ENCODE measurements at places on chromosomes 1 and 21.

DNA sequence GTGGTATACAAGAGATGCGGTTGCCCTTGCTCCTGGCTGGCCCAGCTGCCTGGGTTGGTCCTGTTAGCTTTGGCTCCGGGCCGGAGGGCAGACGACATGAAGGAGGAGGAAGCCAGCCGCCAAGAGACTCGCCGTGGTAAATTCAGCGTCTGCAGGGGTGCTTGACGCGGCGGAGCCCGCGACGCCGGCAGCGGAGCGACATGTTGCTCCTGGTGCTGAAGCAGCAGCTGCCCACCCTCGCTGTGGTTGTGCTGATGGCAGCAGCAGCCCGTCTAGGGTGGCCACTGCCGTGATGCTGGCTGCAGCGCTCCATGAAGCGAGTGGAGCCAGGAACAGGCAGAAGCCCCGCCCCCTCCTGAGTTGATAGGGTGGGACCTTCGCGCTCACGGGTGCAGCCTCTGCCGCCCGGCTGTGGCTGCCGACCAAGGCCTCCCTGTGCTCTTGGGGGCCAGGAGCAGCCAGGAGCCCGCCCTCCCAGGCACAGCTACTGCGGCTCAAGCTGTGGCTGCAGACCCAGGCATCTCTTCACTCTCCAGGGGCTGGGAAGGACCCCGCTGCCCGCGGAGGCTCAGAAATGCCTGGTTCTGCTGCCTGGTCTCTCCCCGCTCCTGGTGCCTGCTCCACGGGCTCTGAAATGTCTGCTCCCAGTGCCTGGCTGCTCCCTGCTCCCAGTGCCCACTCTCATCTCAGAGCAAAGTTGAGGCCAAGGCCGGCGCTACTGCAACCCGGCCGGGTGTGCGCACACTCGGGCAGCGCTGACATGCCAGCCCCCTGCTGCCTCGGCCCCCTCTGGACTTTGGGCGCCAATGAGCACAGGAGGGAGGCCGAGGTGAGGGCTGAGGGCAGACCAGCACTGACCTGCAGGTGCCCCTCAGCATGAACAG is 4.4 kb upstream of the ZNF692 start:
- peak; percentile 84 for DNase-seq

- DNase-seq: no peak
Observed at GRCh38 chr1:9735800-9736199, 84.3 kb downstream of the PIK3CD start.

DNA sequence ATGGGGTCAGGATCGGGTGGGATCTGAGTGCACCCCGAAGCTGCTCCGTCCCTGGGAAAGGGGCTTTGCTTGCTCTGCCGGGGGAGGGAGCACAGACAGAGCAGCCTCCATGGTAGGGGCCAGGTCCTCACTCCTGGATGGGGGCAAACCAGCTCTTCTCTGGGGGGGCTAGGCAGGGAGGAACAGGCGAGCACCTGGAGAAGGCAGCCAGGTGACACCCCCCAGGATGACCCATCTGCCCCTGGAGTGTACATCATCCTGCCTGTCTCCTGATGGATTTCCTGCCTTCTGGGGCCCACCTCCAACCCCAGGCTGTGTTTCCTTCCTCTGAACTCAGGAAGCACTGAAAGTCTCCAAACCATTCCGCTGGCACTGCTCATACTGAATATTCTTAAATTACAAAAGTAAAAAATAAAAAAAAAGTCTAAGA is 248.0 kb downstream of the RHOU start:
- no peak for DNase-seq

- DNase-seq: peak; percentile 52
Observed at GRCh38 chr21:42593007-42593814, 60.2 kb upstream of the PDE9A start.

DNA sequence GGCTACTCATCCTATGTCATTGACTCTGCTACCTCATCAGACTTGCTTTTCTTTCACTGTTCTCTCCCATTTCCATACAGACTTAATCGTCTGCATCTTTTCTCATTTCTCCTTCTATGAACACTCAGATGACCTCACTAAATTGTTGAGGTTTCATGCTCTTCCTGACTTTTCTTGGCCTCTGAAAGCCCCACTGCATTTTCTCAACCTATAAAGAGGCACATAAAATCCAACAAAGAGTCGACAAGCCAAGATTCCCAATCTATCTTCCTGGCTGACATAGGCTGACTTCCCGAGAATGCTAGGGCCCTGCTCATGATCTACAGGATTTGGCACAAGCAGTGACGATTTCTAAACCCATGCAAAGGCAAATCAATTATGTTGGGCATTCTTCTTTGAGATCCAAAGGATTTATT is 280.8 kb upstream of the DPYD start:
- no peak for DNase-seq

DNA sequence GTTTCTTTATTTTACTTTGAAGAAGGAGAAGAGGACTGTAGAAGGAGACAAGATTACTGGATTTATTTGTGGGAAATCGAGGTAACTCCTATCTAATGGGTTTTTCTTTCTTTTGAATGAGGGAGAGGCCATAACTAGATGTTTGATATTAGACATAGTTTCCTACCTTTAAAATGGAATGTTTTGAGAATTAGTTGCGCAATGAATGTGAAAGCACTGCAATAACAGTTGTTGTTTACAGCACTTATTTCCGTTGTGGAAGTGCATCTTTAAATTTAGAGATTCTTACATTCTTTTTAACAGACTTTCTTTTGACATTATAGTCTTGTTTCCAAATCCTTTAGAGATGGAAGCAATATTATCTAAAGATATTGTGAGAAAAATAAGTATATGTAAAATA is 229.0 kb downstream of the SRGAP2C start:
- no peak for DNase-seq

- peak; percentile 65 for DNase-seq
Observed at GRCh38 chr1:21292984-21293536, 2.8 kb upstream of the ECE1 start.

- DNase-seq: no peak
Observed at GRCh38 chr1:7335224-7335879, 435.7 kb upstream of the VAMP3 start.

- no peak for DNase-seq
Observed at GRCh38 chr1:235511470-235512240, 7.4 kb upstream of the B3GALNT2 start.

DNA sequence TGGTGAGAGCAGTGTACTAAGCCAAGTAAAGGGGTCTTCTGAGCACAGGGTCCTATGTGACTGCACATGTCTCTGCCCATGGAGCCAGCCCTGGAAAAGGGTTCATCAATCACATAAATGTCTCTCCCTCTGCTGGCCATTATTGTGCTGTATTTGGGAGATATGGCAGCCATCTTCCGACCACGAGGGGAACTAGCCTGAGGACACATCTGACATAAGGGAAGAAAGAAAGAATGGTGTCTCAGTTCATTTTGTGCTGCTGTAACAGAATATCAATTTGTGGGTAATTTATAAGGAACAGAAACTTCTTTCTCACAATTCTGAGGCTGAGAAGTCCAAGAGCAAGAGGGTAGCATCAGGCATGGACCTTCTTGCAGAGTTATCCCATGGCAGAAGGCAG is 55.1 kb upstream of the GJA5 start:
- no peak for DNase-seq

GRCh38 chr1:932776-933602 is 9.3 kb downstream of the SAMD11 start:
- DNase-seq: no peak

GRCh38 chr1:17053086-17053684 is 647 bp downstream of the SDHB start:
- no peak for DNase-seq

DNA sequence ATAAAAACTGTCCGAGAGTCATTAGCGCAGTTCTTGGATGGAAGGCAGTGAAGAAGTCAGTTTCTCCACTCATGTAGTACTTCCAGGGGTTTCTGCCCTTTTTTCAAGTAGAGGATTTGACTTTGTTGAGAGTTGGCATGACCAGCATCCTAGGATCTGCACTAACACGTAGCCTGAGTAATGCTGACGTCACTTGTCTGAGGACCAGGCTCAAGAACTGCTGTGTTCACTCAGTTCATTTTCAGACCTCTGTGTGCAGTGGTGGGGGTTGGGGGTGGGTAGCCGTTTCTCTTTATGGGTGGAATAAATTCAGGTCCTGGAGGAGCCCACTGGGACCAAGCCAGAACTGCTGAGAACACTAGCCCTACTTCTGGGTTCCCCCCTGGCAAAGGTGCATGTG is 53.3 kb downstream of the MRPS6 start:
- no peak for DNase-seq

DNA sequence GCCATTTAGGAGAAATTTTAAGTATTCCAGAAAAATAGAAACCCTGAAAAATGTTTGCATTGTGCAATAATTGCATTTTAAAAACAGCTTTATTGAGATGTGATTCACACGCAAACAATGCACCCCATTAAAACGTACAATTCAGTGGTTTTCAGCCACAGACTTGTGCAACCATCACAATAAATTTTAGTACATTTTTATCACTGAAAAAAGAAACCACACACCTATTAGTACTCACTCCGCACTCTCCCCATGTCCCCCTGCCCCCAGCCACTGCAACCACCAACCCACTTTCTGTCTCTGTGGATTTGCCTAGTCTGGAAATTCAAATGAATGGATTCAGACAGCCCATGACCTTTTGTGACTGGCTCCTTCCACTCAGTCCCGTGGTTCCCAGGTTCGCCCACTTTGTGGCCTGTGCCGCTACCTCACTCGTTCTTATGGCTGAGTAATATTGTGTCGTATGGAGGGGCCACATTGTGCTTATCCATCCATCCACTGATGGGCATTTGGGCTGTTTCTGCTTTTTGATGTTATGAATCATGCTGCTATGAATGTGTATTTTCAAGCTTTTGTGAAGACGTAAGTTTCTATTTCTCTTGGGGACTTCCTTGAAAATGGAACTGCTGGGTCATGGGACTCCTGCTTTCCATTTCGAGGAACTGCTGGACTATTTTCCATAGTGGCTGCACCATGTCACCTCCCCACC is 147.7 kb upstream of the ARHGEF16 start:
- DNase-seq: no peak

GRCh38 chr1:221612047-221612777 is 129.7 kb downstream of the DUSP10 start:
- no peak for DNase-seq

GRCh38 chr1:221902961-221903360 is 161.1 kb upstream of the DUSP10 start:
- no peak for DNase-seq

DNA sequence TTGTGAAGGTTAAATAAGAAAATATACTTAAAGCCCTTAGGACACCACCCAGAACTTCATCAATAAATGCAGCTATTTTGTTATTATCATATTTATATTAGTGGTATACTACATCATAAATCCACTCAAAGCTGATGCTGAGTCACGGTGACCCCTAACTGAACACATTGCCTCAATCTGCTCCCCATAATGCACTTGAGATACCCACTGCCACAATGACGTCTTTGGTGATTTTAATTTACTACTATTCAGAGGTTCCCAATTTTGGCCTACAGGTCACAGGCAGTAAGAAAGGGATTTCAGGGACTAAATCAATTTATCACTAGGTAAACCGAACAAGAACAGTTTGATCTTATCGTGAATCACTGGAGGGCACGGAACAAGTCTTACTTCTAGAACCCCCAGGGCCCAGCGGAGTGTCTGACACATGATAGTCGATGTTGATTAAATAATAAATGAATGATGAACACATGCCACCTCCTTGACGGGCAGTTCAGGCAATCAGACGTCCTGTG is 493 bp upstream of the CHD1L start:
- DNase-seq: no peak

GRCh38 chr1:20883766-20884165 is 96.7 kb upstream of the HP1BP3 start:
- DNase-seq: no peak

DNA sequence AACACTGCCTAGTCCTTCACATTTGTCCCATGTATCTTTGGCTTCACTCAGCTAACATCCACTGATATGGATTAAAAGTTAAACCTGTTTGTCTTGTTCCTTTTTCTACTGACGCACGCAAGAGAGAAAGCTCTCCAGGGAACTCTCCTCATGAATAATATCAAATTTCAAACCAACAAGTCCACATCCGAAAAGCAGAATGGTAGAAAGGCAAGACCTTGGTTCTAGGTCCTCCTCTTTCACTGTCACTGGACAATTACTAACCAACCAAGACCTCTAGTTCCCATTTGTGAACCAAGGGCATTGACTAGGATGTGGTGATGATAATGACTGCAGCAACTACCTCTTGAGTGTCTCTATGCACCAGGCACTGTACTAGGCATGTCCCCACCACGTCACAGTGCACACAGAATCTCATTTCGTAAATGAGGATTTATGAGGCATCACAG is 8.4 kb downstream of the PLPP3 start:
- no peak for DNase-seq

GRCh38 chr1:8976338-8976737 is 30.7 kb downstream of the CA6 start:
- DNase-seq: no peak

- DNase-seq: no peak
Observed at GRCh38 chr1:234528074-234528865, 49.3 kb upstream of the TARBP1 start.

GRCh38 chr21:44555200-44555875 is 3.3 kb downstream of the KRTAP10-3 start:
- DNase-seq: no peak

DNA sequence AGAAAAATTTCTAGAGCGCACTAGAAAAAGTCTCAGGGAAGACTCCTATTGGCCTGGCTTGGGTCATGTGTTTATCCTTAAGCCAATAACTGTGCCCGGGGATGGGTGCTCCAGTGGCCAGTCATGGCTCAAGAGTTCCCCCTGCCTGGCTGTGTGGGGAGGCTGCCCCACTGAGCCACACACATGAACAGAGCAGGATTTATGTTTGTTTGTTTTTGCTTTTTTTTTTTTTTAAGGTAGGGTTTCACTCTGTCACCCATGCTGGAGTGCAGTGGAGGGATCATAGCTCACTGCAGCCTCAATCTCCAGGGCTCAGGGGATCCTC is 21.8 kb downstream of the EDN2 start:
- no peak for DNase-seq

DNA sequence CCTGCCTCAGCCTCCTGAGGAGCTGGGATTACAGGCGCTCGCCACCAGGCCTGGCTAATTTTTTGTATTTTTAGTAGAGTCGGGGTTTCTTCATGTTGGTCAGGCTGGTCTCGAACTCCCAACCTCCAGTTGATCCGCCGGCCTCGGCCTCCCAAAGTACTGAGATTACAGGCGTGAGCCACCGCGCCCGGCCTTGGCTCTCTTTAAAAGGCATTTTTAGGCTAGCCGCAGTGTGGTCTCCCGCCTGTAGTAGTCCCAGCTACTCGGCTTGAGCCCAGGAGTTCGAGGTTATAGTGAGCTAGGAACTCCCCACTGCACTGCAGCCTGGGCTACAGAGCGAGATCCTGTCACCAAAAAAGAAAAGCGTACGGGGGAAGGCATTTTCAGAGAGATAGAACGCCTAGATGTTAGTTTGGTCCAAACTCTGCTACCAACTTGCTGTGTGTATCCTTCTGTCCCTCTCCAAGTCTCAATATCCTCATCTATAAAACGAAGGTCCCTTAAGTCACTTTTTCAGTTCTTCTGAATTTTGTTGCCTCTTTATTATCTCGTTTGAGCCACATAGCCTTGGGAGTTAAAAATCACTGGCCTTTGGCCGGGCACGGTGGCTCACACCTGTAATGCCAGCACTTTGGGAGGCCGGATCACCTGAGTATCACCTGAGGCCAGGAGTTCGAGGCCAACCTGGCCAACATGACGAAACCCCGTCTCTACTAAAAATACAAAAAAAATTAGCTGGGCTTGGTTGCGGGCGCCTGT is 734 bp downstream of the MED18 start:
- no peak for DNase-seq
